ENCODE measurements at places on chromosomes 11 and 22.

GRCh38 chr11:35148163-35148837 lies 9.3 kb downstream of the CD44 start:
- H3K4me3 ChIP-seq: no peak overlapping the region
- no peaks in the 10 kb centered on the region for H3K27me3 ChIP-seq
- no peaks in the 10 kb centered on the region for H3K36me3 ChIP-seq
- H3K4me1 ChIP-seq: peaks cover 4% of the 10 kb centered on the region
- no peak overlapping the region for H3K27ac ChIP-seq

- H3K4me3 ChIP-seq: no peak overlapping the region
- H3K27ac ChIP-seq: no peak overlapping the region
- no peaks in the 10 kb centered on the region for H3K27me3 ChIP-seq
- H3K36me3 ChIP-seq: no peaks in the 10 kb centered on the region
- H3K4me1 ChIP-seq: no peaks in the 10 kb centered on the region
These were observed 419.9 kb downstream of the BUD13 start for GRCh38 chr11:116352881-116353280.

DNA sequence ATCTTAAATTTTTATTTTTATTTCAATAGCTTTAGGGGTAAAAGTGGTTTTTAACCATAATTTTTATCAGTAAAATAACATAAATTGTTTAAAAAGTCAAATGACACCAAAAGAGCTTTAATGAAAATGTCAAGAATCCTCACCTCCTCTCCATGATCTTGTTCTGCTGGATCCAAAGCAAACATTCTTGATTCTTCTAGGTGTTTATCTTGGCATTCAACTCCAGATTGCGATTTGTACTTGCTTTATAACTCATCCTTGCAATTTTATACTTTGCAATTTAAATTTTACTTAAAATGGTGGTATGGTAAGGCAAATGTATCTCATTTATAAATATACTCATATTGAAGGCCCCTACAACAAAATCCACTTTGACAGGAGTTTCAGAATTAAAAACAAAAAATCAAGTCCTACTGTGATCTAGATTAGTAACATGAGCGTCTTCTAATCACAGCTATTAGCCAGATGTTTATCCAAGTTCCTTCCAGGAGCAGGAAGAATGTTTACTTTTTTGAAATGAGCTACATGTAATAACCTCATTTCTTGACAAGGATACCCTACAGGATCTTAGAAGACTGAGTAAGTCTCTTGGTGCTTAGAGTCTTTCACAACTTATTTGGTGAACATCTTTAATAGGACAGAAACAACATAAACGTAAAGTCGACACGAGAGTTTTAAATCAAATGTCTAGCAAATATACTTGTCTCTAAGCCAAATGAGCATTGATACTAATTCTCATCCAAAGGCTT lies 72.4 kb upstream of the CARD18 start:
- no peaks in the 10 kb centered on the region for H3K36me3 ChIP-seq
- H3K27ac ChIP-seq: no peak overlapping the region
- no peaks in the 10 kb centered on the region for H3K4me1 ChIP-seq
- no peak for DNase-seq
- H3K4me3 ChIP-seq: no peak overlapping the region

DNA sequence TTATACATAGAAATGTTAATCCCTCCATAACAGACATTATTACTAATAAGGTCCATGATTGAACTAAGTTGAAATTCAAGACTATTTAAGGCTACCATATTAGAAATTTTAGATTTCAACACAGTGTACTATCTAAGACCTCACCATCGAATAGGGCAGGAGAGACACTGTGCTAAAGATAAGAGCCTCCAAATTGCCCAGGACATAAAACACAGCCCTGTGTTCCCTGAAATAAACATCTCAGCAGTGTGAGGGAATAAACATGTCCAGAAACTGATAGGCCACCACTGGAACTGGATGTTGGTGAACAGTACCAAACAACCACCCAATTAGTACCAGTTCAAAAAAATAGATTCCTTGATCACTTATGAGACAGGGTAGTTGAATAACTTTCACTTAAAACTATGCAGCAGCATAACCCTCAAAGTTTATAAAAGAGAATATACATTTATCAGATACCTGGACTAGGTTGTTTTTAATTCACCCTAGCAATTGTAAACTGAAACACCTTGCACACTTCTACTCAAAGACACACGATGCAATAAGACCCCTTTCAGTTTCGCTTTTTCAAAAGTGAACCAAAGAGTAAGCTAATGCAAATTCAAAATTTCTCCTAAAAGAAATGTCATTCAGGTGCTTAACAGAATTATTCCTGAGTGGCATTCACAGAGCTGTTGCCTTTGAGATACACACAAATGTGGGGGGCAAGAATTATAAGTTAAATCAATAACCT lies 34.3 kb downstream of the USP28 start:
- no peaks in the 10 kb centered on the region for H3K27me3 ChIP-seq
- H3K27ac ChIP-seq: no peak overlapping the region
- no peak overlapping the region for H3K4me3 ChIP-seq
- H3K36me3 ChIP-seq: peaks cover 10% of the 10 kb centered on the region
- H3K4me1 ChIP-seq: no peaks in the 10 kb centered on the region

DNA sequence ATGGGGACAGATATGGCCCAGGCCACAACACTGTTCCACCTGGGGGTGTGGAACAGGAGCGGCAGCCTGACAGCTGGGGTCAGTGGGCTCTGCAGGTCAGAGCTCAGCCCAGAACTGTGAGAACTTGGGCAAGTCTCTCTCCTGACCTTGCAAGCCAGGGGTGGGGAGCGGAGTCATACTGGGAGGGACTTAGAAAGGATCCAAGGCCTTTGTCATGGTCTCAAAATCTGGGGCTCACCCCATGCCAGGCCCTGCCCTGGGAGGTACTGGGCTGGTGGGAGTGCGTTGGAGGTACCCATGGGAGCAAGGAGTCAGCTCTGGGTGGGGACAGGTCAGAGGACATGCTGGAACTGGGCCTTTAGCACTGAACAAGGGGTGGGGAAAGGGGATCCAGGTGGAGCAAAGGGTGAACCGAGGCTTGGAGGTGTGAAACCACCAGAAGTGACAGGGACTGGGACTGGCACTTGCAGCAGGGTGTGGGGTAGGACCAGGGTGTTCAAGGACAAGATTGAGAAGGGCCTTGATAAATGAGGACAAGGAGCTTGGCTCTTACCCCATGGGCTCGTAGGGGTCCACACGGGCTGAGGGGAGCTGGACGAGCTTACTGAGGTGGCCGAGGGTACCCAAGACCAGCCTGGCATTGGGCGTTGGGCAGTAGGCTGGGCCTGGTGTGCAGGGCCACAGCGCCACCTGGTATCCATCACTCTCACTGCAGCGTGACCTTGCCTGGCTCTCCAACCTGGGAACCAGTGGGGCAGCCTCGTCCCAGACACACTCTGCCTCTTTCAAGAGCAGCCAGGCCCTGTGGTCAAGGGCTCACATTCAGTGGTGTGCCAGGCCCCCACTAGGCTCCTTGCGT lies 7.4 kb upstream of the PMM1 start:
- no peak overlapping the region for H3K27ac ChIP-seq
- H3K27me3 ChIP-seq: no peaks in the 10 kb centered on the region
- peak; percentile 16 for DNase-seq
- H3K4me1 ChIP-seq: no peaks in the 10 kb centered on the region
- no peak overlapping the region for H3K4me3 ChIP-seq
- H3K36me3 ChIP-seq: peaks cover 10% of the 10 kb centered on the region

- no peaks in the 10 kb centered on the region for H3K27me3 ChIP-seq
- H3K4me3 ChIP-seq: no peak overlapping the region
- no peaks in the 10 kb centered on the region for H3K4me1 ChIP-seq
- DNase-seq: no peak
These were observed 547.1 kb downstream of the RAB38 start for GRCh38 chr11:87628026-87628580.

DNA sequence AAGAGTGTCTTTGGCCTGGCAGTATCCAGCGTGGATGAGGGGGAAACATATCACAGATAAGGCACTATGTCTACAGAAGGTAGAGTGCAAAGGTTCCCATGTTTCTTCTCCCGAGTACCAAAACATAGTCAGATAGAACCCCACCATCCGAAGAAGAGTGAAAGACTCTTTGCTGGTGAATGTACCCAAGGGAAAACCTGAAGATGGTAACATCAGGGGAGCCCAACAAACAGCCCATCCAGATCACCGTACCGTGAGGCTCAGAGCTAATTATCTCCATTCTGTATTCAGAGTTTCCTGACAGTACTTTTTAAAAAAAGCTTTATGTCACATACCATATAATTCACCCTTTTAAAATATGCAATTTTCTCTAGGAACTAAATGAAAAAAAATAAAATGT lies 44.4 kb downstream of the RAB30 start:
- H3K27me3 ChIP-seq: no peaks in the 10 kb centered on the region
- H3K4me1 ChIP-seq: peaks cover 3% of the 10 kb centered on the region
- no peaks in the 10 kb centered on the region for H3K36me3 ChIP-seq
- no peak for DNase-seq
- no peak overlapping the region for H3K4me3 ChIP-seq

DNA sequence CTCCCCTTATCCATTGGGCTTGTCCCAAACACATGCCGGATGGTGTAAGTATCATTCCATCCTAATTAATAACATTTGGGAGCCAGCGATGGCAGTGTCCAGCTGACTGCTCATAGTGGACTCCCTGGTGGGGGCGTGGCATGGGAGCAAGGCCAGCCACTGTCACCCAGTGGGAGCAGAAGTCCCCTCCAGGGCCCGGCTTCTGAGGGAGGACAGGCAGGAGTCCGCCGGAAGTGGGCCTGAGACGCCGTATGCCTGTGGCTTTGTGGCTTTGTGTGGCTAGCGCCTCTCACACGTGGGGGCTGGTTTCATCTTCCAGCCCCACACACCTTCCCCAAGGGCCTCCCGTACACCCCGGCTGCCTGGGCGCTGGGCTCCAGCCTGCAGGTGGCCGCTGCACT lies 124.5 kb downstream of the KCNQ1 start:
- H3K36me3 ChIP-seq: no peaks in the 10 kb centered on the region
- no peak overlapping the region for H3K27ac ChIP-seq
- no peaks in the 10 kb centered on the region for H3K27me3 ChIP-seq
- no peak overlapping the region for H3K4me3 ChIP-seq
- no peaks in the 10 kb centered on the region for H3K4me1 ChIP-seq

All from trophoblast cell (in vitro differentiated cells and primary cell).